ENCODE measurements at places on chromosomes 6 and 20.
A peak's percentile ranks its signal among the peaks of the same experiment; 100 is the strongest.

DNA sequence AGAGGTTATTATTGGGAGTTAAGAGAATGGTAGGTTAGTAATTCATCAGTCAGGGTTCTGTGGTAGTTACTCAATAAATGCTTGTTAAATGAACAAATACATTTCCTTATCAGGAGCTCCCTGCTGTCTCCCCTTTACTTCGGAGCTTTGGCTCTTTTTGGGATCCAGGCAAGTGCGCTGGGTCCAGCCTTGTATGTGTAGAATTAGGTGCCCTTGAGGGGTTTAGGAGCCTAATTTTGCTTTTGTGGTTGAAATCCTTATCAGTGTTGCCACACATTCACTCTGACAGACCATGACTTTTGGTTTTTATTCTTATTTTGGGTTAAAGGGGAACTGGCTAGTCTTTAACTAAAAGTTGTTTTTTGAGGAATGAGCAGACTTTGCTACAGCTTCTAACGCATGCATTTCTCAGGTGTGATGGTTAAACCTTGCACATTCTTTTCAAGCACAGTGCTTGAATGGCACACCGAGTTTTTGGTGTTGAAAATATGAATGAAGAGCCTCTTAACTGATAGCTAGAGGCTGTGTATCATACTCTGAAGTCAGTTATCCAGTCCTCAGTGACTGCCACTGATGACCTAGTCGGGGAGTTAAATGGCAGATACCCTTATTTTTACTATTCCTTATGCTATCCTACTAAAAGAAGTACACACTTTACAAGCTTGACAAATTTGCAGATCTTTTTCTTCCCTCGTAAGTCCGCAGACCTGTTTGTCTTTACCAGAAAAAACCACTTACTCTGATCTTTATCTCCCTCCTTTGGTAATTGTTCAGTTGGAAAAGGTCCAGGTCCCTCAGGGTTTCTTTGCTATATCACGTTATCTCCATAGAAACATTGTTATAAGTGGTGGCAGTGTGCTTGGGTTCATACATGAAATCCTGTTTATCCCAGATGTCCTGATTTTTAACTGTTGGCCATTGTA lies 50.7 kb upstream of the PLCG1 start:
- DNase-seq: no peak

DNA sequence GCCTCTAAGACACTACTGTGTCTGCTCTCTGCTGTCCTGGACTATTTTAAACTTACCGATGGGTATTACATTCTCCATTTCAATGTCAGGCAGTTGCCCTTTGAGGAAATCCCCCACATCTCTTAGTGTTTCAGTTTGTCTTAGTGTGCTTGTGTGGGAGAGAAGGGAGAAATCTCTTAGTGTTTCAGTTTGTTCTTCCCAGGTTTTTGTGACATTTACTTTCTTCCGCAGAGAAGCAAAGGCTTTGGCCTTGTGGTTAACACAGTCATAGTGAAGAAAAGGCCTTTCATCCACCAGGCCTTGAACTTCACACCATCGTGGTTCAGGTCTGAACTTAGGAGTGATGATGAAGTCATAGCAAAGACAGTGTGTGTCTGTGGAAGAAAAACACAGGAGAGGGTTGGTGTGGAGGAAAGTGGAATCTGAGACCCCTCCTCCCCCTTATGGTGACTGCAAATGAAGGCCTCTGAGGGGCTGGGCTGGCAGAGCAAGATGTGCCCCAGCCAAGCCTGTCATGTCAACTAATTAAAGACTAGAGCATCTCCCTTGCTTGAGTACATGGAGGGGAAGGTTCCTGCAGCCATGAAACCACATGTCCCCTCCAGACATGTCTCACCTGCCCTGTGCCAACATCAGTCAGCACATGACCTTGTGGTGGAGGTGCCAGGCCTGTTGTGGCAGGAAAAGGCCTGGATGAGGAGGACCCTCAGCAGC lies 23.9 kb downstream of the RAET1L start:
- DNase-seq: no peak

DNA sequence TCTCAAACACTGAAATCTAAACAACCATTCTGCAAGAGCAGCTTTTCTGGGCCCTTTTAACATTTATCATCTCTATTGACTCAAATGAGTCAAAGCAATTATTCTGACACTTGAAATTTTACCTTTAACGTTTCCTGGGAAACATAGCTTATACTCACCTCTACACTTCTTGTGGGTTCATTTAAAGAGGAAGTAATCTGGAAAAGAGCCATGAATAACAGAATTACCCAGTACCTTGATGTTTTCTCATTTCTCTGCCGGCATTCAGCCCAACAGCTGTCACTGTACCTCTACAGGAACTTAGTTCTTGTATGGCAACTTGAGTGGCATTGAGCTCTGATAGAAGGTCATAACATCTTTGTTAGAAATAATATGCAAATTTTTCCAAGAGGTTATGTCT lies 272.2 kb downstream of the KCNQ5 start:
- DNase-seq: no peak

DNA sequence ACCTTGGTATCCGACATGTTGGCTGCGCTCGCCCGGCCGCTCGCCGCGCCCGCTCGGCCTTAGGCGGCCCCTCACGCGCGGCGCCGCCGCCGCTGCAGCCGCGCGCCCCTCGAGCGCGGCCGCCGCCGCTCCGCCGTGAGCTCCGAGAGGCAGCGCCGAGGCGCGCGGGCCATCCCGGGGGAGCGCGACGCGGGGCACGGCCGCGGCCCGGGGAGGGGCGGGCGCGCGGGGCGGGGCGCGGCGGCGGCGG lies at the start of gene KIF13A:
KIF13A (minus strand) TSS at position 189 of the 250 bp plus-strand sequence; CDS start at position 17, 172 bp downstream.
- DNase-seq: no peak

DNA sequence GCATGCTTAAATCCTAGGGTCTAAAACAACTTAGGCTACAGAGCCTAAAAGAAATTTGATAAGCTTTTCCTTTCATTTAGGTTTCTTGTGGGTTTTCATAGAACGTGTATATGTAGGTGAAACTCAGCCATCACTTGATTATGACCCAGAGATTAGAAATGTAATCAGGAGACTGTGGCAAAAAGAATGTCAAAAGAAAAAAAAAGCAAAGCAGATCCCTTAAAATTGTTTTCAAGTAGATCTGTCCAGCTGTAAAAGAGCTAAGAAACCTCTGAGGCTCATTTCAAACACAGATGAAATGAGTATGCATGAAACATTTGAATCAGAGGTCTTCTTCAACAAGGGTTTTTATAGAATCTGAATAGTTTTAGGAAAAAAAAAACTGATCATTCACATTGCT lies 341.3 kb upstream of the PRDM1 start:
- no peak for DNase-seq

DNA sequence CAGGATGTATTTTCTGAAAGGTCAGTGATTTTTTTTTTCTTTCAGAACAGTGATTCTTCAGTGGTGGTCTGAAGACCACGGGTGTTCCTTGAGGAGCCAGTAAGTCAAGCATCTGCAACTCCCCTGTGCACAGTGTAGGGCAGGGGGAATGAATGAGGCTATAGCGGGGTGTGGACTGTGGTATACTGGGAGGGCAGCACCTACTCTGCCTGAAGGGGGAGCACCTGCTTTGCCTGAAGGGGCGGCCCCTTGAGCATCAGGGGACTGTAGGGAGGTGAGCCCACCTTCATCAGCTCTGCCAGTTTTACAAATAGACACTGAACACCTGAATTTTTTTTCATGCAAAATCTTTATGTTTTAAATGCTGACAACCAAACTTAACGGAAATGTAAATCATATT lies 77.5 kb upstream of the RIPOR2 start:
- DNase-seq: no peak

DNA sequence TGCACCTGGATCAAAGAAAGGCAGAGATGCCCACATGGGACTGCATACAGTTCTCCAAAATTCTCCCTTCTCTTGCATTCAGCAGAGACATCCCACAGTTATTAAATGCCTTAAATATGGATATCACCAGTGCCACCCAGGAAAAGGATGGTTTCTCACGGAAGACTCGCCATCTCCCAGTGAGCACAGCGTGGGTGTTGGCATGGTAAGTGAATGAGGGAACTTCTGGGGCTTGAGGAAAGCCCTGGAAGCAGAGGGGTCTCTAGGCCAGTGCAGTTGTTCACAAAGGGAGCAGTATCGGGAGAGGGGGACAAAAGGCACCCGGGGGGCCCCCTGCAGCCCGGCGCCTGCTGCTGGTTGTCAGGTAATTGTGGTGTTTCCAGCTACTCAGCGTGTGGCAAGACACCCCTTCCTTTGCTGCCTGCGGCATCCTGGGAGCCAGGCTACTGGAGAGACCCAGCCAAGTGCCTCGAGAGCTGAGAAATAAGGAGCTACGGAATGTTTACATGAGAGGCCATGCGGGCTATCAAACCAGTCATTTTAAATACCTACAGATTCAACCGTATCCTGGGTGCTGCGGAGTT lies 125.4 kb downstream of the PXDC1 start:
- DNase-seq: no peak

- no peak for DNase-seq
Observed at GRCh38 chr20:36629719-36630681, 16.0 kb downstream of the SLA2 start.

GRCh38 chr6:42429042-42429585 lies 22.6 kb downstream of the TRERF1 start:
- no peak for DNase-seq

GRCh38 chr6:154916857-154917256 lies 78.3 kb upstream of the TIAM2 start:
- no peak for DNase-seq

- peak; percentile 64 for DNase-seq
Observed at GRCh38 chr20:44080646-44081267, 106.2 kb downstream of the JPH2 start.

DNA sequence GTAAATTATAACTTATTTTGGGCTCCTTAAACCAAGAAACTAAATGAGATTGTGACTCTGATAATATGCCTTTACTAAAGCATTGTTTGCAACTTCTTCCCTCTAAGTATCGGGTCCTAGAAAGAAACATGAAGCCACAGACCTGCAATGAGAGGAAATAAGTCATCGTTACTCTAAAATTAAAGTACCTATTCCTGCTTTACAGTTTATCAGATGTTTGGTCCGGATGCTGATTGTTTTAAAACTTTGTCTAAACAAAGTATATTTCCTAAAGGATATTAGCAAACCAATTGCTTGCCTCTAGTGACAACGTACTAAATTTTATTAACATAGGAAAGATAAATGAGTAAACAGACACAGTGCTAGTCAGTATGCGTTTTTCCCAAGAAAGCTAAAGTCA lies 216.8 kb downstream of the GJA1 start:
- DNase-seq: no peak

DNA sequence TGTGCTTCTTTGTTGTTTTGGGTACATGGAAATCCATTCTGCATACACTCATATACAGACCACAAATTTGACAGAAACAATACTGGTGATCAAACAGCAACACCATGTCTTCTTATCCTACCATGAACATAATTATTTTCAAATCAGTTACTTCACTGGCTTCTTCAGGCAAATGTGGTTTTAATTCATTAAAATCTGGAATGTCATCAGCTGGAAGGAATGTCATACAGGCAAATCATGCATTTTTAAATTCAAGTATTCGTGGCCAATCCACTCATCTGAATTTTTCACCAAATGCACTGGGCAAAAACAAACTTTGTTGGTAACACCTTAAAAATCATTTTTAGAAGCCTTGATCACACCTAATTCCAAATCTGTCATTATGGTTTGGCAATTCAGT lies 59.3 kb downstream of the KIF6 start:
- DNase-seq: no peak

DNA sequence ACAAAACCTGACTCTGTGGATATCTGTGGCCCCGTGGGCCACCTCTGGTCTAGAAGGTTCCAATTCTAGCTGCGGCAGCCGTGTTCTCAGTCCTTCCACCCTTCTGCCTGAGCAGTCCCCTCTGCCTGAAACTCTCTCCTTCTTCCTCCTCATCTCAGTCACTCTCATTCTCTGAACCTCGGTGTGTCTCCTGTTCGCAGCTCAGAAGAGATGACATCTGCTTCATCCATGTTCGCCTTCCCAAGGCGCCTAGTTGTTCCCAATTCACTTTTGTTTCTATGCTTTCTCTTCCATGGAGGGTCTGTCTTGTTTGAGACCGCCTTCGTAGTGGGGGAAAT lies 95.5 kb downstream of the CEBPB start:
- DNase-seq: no peak

DNA sequence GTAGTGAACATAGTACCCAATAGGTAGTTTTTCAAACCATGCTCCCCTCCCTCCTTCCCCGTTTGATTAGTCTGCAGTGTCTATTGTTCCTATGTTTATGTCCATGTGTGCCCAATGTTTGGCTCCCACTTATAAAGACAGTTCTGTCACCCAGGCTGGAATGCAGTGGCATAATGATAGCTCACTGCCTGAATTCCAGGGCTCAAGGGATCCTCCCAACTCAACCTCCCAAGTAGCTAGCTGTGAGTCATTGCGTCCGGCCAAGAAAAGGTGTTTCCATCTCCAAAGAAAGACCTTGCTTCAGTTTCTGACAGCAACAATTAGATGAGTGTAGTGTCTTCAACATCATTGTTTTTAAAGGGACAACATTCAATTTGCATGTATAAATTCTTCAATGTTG lies 131.1 kb upstream of the CEP162 start:
- DNase-seq: no peak

DNA sequence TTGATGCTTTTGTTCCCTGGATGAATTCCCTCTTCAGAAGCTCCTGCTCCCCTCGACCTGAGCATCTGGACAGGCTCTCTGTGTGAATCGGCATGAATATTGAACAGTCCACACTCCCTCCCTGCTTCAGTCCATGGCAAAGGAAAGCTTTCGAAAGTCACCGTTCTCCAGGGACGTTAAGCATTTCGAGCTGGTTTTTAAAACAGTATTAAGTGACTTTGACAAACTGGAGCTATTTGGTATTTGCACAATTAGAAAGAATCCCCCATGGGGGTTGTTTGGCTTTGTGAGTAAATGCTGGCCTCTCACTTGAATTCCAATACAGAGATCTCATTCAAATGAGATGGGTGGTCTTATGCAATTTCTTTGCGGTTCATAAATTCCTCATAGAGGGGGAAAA lies 85.3 kb upstream of the TIAM2 start:
- no peak for DNase-seq

GRCh38 chr6:34992376-34992775 lies 103.3 kb downstream of the ANKS1A start:
- DNase-seq: no peak
